ENCODE measurements at places on chromosomes 13 and 19. TPM values are rescaled to one million over a fixed set of nuclear protein-coding genes. Genes with fewer than 3 reads are reported as not detected.

DNA sequence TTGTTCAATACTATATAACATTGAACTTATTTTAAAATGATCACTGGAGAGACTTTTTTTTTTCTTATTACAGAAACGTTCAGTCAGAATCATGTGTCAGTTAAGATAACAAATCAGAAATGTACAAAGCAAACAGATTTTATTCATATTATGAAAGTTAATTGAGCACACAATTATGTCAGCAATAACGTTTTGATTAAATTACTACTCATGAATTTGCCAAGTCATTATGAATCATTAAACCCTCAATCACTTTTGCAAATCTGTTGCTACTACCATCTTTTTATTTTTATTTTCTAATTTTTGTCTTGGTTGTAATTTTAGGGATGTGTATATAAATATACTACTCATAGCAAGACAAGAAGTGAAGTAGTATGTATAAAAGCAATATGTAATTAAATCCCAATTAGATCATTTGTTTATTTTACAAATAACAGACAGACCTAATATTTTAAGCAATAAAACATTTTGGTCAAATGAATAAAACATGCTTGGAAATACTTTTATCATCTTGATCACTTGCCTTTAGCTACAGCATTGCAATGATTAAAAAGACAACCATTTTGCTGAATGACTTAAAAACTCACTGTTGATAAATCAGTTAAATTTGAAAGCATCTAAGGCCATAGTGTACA is 893.4 kb upstream of the MIR17HG start:
- DNase-seq: no peak

GRCh38 chr19:1082928-1083816 is 12.0 kb downstream of the POLR2E start:
- no peak for DNase-seq

- peak; percentile 79 for DNase-seq
Measured at GRCh38 chr19:47228168-47228936, 2.6 kb downstream of the BBC3 start.

DNA sequence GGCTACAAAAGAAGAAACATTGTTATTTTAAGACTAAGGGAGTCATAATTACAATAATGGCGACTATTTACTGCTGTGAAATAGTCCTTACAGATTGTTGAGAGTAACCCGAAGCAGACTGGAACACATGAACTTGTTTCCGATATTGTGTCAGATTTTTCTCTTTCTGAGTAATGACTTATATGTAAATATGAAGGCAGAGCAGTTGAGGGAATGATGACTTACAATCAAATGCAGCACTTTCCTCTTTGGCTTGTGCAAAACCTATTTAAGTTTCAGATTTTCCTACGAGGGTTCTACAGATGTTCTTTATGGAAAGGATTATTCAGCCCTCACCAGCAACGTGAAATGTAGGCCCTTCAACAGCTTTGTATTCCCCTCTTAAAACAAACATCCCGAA is 198.6 kb downstream of the RGCC start:
- no peak for DNase-seq

KLK6 gene
- not detected for total RNA-seq

Measured in Peyer's patch (tissue), 4 donors.